T-helper 17 cell (primary cell): ENCODE measurements at places on chromosomes 11 and 22.

DNA sequence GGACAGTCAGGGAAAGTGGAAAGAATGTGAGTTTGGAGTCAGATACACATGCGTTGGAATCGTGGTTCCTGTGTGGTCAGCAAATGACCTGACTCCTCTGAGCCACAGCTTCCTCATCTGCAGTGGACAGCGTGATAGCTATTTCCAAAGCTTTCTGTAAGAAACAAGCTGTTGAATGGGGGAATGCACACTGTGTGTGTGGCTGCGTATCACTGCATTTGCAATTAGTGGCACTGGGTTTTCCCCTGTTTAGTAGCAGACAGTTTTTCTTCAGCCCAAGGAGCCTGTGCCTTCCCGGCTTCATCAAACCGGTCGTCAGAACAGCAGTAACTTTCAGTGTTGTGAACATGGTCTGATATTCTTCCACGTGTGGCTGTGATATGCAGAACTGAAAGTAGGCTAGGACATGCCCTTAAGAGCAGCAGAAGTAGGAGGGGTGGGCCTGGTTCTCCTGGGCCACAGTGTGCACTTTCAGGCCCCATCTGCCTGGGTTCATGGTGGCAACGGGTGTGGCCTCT is 121.5 kb downstream of the RRAS2 start:
- no peak for DNase-seq

DNA sequence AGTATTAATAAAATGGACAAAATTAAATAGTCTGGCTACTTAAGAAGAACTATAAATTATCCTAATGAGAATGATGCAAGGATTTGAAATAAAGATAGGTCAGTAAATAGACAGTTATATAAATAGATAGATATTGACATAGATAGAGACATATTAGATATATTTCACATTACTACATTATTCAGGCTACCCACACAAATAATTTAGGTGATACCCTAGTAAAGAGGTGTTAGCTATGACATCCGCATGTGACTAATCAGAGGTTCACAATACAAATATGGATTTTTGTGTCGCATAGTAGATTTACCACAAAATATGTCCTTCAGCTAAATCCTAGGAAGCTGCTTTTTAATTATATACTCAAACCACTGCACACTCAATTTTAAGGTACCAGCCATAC is 729.0 kb upstream of the ANO3 start:
- no peak for DNase-seq

GRCh38 chr11:35842958-35843357 is 100.9 kb upstream of the LDLRAD3 start:
- no peak for DNase-seq

- no peak for DNase-seq
These were observed 57.0 kb downstream of the ANO1 start for GRCh38 chr11:70135142-70135541.

DNA sequence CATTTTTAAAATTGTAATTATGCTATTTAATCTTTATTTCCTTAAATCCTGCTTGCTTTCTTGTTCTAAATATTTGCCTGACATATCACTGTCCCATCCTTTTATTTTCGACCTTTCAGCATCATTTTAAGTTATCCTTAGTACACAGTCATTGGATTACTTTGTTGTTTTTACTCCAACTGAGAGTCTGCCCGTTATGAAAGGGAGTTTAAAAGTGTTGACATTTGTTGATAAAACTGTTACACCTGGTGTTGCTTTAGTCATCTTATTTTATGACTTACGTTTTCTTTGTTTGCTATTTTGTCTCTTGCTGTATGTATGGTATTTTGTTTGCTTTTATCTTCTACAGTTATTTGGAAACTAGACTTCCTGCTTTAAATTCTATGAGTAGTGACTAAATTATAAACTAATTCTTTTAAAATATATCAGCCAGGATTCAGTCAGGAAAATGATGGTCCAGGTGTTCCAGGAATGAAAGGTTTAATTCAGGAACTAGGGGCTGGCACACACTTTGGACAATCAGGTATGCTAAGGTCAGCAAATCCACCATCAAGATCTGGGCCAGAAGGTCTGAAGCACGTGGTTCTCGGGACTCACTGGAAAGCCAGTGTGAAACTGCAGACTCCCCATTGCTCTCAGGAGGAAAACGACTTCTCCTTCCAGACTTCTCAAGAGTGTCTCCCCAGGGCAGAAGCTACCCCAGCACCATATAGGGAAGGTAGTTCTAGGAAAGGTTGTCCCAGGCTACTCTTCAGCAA is 86.0 kb downstream of the RASSF10 start:
- DNase-seq, result no peak

- DNase-seq, result no peak
These were observed 20.5 kb upstream of the SORL1-AS1 start for GRCh38 chr11:121473064-121473777.
